Cardiac atrium fibroblast (primary cell): ENCODE measurements at places on chromosomes 6 and 20. TPM values are rescaled to one million over a fixed set of nuclear protein-coding genes. Genes with fewer than 3 reads are reported as not detected.

The LY6G6F gene
- total RNA-seq, result not detected in 2 replicates

The MTFR2 gene
- total RNA-seq, result 0.90 and 0.97 TPM in 2 replicates

The MRAP2 gene
- total RNA-seq, result 0.36 and 0.49 TPM in 2 replicates

The FAM83C gene
- total RNA-seq, result not detected in 2 replicates

The HMGCLL1 gene
- not detected in 2 replicates for total RNA-seq

The DEFB124 gene
- not detected in 2 replicates for total RNA-seq

The RPS6KA2 gene
- 218 and 245 TPM in 2 replicates for total RNA-seq

The TMEM244 gene
- not detected in 2 replicates for total RNA-seq

The DEFB128 gene
- not detected in 2 replicates for total RNA-seq

The CDSN gene
- not detected in 2 replicates for total RNA-seq

The FAM184A gene
- total RNA-seq, result not detected in 2 replicates

The MLN gene
- total RNA-seq, result not detected in 2 replicates

The TGM2 gene
- 43.0 and 85.5 TPM in 2 replicates for total RNA-seq

The CST1 gene
- total RNA-seq, result not detected in 2 replicates
